ENCODE measurements at places on chromosomes 2 and 18. TPM values are rescaled to one million over a fixed set of nuclear protein-coding genes. Genes with fewer than 3 reads are reported as not detected.

Gene CDH19
- total RNA-seq = 0.56 TPM

Gene SIGLEC15
- total RNA-seq = 0.25 TPM

Gene CGREF1
- total RNA-seq = 6.4 TPM

Gene POTEI
- total RNA-seq = not detected

Gene HOXD8
- total RNA-seq = 3.7 TPM

Gene B3GNT7
- total RNA-seq = 7.2 TPM

Gene COPS8
- total RNA-seq = 105 TPM

Gene ADCYAP1
- total RNA-seq = 0.32 TPM

Gene LIMS2
- 20.5 TPM for total RNA-seq

Gene OTOS
- total RNA-seq = not detected

Gene CPS1
- 3.0 TPM for total RNA-seq

Gene MGAT4A
- 54.7 TPM for total RNA-seq

Gene MARCO
- 20.3 TPM for total RNA-seq

Gene ACOXL
- not detected for total RNA-seq

Gene CHRNG
- not detected for total RNA-seq

DNA sequence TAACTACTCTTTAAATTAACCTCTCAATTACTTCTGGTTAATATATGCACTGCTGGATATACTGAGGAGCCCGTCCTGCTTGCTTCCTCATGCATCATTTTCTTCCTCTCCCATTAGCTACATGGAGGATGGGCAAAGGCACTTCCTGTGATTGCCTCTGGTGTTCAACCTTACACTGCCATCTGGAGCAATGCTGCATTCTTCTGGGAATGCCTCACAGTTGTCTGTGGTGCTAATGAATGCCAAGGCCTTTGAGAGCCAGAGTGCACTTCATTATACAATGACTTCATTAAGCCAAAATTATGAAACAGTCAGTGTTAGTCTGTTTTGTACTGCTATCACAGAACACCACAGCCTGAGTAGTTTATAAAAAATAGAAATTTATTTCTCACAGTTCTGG is 134.8 kb upstream of the DOCK10 start:
- DNase-seq = no peak

- DNase-seq = no peak
Observed at GRCh38 chr2:71250935-71251334, 24.0 kb upstream of the PAIP2B start.

GRCh38 chr2:101596333-101596732 is 101.2 kb upstream of the MAP4K4 start:
- DNase-seq = no peak

DNA sequence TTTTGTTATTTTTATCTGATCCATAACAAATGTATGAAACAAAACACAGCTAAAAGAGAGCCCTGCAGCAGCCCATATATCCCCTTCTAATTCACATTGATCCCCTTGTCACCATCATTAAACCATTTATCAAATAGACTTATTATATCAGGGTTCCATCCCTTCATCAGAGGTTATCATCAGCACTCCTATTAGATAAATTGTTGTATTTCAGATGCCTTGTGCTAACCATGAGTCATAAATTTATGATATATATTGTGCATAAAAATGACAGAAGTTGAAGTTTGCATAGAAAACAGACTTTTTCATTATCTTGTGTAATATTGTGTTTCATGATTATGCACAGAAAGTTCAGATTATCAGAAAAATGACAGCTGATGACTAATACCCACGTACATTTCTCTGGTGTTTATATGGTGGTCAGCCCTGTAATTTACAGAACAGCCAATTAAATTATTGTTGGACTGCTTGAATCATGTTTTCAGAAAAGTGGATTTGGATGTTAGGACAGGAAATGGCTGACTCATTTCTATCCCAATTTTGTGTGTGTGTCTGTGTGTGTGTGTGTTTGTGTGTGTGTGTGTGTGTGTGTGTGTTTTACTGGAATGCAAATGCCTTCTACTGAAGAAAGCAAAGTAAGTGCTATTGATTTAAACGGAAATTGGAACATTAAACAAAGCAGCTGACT is 80.9 kb downstream of the PPP1R1C start:
- DNase-seq = no peak

DNA sequence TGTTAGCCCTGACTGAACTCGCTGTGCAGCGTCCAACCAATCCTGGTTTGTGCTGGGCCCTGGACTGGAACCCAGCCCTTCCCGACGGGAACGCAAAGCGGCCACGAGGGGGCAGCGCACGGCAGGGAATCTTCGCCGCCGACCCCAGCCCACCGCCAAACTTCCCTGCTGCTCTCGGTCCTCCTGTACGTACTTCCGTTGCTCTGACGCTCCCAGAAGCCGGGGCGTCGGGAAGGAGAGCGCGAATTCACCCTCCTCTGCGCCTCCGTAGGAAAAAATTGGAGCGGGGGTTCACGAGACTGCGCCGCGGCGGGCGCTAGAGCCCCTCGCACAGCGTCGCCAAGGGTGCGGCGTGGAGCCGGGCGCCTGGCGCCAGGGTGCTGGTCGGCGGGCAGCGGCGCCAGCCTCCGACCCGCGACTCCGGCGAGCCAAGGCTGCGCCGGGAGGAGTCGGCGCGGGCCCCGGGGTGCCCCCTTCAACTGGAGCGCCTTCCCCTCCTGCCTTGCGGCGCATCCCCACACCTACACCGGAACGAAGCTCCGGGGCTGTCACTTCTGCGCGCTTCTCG is 873 bp upstream of the SH3RF3 start:
- DNase-seq = peak; percentile 47

DNA sequence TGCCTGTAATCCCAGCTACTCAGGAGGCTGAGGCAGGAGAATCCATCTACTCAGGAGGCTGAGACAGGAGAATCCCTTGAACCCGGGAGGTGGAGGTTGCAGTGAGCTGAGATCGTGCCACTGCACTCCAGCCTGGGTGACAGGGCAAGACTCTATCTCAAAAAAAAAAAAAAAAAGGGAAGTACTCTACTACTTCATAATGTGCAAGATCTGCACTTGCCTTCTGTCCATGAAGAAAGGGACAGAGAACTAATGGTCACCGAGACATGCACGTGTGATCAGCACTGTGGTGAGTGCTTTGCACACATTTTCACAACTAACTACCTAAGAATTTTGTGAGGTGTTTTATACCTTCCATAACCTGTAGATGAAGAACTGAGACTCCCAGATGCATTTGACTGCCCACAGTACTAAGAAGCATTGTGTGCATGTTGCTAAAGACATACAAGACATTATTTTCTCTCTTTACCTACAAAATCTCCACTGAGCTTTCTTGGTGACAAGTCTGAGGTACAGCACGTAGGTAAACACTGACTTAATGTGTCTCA is 784.8 kb upstream of the ID2 start:
- DNase-seq = no peak

- DNase-seq = no peak
Observed at GRCh38 chr18:26406854-26407517, 141.4 kb downstream of the KCTD1 start.

DNA sequence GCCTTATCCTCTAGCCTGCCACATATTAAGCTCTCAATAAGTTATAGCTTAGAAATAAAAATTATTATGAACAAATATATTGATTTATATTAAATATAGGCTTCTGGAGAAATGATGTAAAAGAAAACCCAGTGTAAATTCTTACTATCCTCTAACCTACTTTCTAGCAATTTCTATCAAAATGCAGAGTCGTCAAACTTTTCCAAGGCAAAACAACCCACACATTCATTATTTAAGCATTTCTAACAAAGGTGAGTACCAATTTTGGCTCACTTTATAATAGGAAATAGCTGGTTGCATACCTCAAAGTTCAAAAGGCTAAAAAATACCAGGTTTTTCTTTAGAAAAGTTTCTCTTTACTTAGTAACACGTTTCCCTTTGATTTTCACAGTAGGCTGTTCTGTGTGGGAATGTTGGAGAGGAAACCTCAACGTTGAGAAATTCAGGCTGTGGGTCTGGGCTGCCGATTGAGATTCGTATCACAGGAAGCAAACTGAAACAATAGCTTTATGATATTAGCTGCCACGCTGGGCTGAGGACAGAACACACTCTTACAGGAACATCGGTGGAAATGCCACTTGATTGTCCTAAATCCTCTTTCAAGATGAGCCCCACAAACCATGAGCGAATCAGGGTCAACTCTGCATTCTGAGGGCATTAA is 53.0 kb downstream of the EPAS1 start:
- no peak for DNase-seq

DNA sequence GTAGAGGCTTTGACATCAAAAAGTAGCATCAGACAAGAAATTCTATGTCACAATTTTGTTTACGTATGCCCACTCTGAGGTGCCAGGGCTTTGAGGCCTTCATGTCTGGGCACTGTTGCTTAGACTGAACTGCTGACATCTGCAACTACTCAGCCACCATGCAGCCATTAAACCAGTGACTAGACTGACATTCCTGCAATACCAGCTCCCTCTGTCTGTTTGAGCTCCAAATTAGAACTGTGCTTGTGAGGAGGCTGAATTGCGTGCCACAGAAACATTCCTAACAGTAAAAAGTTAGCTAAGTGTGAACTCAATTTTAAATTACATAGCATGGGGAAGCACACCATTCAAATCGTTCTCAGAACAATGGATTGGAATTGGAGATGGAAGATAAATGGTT is 163.2 kb downstream of the INSIG2 start:
- no peak for DNase-seq

DNA sequence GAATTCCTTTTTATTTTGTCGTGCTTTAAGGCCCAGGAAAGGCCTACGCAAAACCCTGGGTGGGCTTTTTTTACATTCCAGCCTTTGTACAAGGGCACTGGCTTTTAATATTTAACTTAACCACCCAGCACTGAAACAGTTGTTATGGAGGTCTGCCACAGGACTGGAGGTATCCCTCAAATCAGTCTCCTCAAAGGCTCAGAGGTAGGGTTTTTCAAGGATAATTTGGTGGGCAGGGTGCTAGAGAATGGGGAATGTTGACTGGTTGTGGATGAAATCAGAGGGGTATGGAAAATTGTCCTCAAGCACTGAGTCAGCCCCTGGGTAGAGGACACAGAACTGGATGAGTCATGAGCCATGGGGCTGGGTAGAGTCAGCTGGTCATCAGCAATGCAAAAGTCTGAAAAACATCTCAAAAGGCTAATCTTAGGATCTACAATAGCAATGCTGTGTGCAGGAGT is 443.1 kb downstream of the THSD7B start:
- no peak for DNase-seq

GRCh38 chr2:15919716-15920434 is 20.5 kb upstream of the MYCN start:
- no peak for DNase-seq

GRCh38 chr2:148207111-148207510 is 186.2 kb downstream of the MBD5 start:
- DNase-seq = no peak

DNA sequence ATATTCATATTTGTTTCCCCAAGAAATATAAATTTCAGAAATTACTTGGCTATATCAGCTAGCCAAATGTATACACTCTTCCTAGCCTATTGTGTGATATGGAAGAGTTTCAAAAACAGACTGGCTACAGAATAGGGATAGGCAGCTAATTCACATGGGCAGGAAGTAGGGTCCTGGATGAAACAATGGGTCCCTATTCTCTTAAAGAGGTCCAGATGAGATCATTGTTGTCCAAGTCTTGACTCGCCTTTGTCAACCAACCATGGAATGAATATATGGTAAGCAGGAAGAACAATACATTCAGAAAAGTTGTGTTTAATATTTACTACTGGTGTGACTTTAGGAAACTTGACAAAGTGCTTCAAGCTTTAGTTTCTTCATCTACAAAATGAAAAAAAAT is 319.9 kb downstream of the NBAS start:
- DNase-seq = no peak

GRCh38 chr2:167986223-167986622 is 261.2 kb downstream of the STK39 start:
- DNase-seq = no peak

DNA sequence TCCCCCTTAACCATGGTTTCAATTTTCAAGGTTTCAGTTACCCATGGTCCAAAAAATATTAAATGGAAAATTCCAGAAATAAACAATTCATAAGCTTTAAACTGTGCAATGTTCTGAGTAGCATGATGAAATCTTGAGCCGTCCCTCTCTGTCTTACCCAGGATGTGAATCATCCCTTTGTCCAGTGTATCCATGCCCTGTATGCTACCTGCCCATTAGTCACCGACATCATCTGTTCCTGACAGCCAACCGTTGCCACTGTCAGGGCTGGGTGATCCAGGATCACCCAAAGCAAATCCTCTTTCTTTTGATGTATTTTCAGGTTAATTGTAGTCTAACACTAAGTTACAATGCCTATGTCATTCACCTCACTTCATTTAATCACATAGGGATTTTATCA is 15.7 kb upstream of the OLA1 start:
- DNase-seq = no peak

GRCh38 chr2:202317080-202317857 is 51.7 kb downstream of the NOP58 start:
- DNase-seq = no peak

DNA sequence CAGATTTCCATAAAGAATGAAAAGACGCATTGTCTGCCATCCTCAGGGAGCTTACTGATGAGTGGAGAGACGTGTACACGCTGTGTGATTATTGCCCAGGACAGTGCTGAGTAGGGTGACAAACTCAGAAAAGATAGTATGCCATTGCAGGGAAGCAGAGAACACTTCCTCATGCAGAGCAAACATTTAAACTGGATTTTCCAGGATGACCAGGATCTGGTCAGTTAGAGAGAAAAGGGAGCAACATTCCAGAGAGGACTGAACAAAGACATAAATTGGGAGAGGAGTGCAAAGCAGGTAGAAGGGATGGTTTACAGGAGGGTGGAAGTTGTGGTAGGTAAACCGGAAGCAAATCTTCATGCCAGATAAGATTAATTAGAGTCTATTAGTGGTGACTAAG is 2.3 kb downstream of the SLC9A2 start:
- no peak for DNase-seq

- no peak for DNase-seq
Observed at GRCh38 chr2:118250001-118250400, 161.7 kb downstream of the INSIG2 start.

GRCh38 chr18:61870151-61870550 is 22.7 kb downstream of the RNF152 start:
- DNase-seq = no peak

- no peak for DNase-seq
Observed at GRCh38 chr2:74221091-74221490, 22.7 kb downstream of the MTHFD2 start.

- no peak for DNase-seq
Observed at GRCh38 chr2:158610059-158610458, 153.3 kb downstream of the PKP4 start.

- DNase-seq = no peak
Observed at GRCh38 chr2:203743441-203743981, 37.1 kb downstream of the CD28 start.

- no peak for DNase-seq
Observed at GRCh38 chr2:143730155-143730952, 601.1 kb downstream of the ARHGAP15 start.

- DNase-seq = no peak
Observed at GRCh38 chr2:54603357-54603756, 120.1 kb upstream of the EML6 start.

DNA sequence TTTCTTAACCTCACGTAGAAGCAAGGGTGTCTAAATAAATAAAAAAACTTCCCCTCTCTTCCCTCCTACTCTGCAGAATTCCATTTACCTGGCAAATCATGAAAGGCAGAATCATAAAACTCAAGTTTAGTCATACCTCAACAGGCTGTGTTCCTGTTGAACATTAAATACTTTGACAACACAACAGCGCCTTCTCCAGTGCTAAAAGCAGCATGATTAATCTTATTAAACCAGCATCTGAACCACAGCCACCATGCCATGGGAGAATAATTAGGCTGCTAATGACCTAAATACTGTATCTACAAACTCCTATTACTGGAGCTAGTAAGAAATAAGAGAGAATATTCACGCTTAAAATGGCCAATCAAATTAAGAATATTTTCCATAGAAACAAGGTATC is 68.1 kb downstream of the CDH2 start:
- no peak for DNase-seq

GRCh38 chr18:59022167-59022945 is 117.3 kb upstream of the SEC11C start:
- DNase-seq = no peak

All from omental fat pad (tissue), 4 donors.